IPS DF 6.9 (cell line): ENCODE measurements at places on chromosomes 16 and 17.

- DNase-seq = peak; percentile 63
Observed at GRCh38 chr16:46929378-46930332, 43.8 kb downstream of the DNAJA2 start.

DNA sequence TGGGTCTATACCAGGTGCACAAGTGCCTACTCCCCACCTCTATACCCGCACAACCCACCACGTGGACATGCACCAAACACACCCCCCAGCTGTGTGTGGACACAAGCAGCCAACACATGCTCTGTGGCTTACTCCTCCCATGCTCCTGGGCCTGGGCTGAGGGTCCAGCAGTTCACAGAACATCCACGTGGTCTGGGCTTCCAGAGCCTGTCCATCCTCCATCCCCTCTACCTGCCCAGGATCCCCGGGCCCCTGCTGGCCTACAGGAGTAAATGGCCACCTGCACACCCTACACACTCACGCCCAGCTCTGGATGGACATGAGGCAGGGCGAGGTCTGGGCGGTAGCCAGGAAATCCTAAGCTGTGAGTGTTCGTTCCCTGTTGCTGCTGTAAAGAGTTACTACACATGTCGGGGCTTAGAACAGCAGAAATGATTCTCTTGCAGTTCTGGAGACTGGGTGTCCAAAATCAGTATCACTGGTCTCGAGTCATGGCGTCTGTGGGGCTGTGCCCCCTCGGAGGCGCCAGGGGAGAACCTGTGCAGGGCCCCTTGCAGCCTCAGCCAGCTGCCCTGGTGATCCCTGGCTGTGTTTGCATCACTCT, 15.0 kb upstream of the RAI1 start:
- no peak for DNase-seq

DNA sequence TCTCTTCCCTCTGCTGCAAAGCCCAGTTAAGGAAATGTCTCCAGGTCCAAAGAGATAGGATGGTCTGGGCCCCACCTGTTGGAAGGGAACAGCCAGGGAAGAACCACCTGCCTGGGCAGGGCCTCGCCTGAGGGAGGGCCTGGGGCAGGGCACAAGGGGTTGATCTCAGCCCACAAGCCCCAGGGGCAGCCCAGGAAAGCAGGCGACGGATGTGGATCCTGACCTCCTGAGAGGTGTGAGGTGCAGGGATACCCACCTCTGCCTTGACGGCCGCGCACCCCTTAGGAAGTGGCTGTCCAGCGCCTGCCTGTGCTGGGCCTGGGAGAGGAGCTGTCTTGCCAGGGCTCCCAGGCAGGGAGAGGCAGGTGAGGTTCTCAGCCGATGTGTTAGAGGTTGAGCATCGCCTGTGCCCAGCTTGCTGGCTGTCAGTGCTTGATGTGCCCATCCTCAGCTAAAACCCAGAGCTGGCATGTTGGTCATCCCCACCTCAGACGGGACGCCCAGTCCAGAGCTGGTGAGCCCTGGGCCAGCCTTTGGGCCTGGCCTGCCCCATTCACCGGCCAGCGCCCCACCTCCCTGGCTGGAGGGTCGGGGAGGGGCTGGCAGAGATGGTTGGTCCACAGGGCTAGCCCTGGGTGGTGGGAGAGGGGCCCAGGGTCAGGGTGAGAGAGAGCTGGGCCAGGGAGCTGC, 434 bp downstream of the CEMP1 start:
- DNase-seq = no peak

DNA sequence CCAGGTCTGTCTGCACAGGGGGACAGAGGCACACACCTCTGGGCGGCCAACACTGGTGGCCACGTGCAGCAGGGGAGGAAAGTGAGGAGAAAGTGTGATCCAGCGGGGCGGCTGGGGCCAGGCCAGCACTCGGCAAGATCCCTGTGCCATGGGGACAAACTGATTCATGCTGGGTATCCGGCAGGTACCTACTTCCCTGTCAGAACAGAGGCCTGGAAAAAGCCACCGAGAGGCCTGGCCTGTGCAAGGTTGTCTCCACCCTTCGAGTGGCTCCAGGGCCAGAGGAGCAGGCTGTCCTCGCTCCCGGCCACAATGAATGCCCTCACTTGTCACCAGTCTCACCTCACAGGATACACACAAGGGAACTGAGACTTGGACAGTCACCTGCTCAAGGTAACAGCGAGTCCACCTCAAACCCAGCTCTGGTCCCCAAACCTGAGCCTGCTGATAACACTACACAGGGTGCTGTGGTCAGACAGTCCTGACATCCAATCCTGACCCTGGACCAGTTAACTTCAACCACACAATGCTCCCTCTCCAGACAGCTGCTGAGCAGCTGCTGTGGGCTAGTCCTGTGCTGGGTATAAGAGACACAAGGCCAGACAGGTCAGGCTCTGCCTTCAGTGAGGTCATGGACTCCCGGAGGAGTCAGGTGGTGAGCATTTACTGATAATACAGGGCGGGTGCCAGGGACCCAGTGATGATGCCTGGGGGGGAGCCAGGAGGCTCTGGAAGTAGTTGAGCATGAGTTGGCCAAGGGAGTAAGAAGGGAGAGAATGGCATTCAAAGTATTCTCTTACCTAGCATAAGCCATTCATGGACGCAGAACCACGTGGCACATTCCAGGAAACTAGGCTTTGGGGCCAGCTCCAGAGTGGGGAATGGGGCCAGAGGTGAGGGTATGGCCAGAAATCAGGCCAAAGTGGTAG, 53.0 kb downstream of the VAC14 start:
- DNase-seq = no peak

- no peak for DNase-seq
Observed at GRCh38 chr17:6660805-6661463, 9.4 kb downstream of the C17orf100 start.

- DNase-seq = no peak
Observed at GRCh38 chr17:44280392-44280937, 12.5 kb upstream of the SLC4A1 start.

- DNase-seq = no peak
Observed at GRCh38 chr17:33870936-33871335, 384.1 kb upstream of the CCL2 start.

- DNase-seq = no peak
Observed at GRCh38 chr17:42097691-42098631, at the start of gene ZNF385C. TSS of gene ZNF385C (minus strand) at chr17:42098473. CDS start at chr17:42063056, 35,417 bp downstream.

- peak; percentile 16 for DNase-seq
Observed at GRCh38 chr16:77335652-77336234, 99.1 kb downstream of the ADAMTS18 start.

- no peak for DNase-seq
Observed at GRCh38 chr16:70579648-70580630, 56.3 kb downstream of the SF3B3 start.

- DNase-seq = no peak
Observed at GRCh38 chr17:80035937-80036714, at the start of gene CCDC40. TSS of gene CCDC40 (plus strand) at chr17:80036642. CDS start at chr17:80036663, 21 bp downstream.

GRCh38 chr17:42286411-42287221, 1.7 kb upstream of the STAT5A start:
- no peak for DNase-seq

DNA sequence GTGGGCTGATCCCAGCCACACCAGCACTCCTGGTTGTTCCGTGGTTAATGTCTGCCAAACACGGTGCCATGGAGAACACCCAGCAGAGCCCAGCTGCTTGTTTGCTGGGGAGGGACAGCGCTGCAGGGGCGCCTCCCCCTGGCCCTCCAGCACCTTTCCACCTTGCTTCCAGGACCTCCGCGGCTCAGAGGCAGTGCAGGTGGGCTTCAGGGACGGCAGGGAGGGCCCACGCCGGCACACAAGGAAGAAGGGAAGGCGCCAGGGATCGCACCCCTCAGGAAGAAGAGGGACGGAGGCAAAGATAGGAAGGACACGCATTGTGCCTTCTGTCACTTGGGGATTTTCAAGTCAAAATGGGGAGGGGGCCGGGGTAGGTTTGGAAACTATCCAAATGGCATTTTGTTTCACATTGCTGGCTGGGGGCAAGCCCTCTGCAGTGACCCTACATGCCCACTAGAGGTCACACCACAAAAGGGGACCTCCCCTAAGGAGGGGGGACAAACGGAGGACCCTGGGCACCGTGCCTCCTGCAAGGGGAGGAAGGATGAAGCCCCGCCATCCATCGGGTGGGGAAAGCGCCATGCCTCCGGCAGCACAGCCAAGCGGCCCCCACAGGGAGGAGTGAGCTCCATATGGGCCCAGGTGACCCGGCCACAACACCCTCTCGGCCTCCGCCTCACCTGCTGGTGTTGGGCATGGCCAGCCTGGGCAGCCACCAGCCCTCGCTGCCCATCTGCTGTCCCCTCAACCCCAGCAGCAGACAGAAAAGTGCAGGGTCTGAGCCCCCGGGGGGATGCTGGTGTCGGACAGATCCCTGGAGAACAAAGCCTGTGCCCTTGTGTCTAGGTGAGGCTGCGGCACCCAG, 7.5 kb upstream of the C16orf95 start:
- peak; percentile 31 for DNase-seq

- DNase-seq = no peak
Observed at GRCh38 chr17:80902963-80903611, 88.6 kb upstream of the CHMP6 start.

- DNase-seq = no peak
Observed at GRCh38 chr17:2064520-2064971, 9.6 kb downstream of the HIC1 start.

DNA sequence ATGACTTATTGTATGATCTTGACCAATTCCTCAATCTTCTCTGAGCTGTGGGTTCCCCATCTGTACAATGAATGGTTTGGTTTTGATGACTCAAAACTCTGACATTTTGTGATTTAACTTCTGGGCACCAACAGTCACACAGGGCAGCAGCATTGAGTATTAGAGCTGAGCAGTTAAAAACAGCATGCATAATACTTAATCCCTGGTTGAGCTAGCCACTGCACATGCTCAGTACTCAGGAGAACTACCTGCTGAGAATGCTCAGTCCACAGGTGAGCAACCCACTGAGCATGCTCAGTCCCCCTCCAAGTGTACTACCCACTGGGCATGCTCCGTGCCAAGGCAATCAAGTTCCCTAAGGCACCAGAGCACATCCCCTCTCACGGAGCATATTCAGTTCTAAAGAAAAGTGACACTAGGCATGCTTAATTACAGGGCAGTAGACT, 68.7 kb downstream of the AIPL1 start:
- DNase-seq = no peak

DNA sequence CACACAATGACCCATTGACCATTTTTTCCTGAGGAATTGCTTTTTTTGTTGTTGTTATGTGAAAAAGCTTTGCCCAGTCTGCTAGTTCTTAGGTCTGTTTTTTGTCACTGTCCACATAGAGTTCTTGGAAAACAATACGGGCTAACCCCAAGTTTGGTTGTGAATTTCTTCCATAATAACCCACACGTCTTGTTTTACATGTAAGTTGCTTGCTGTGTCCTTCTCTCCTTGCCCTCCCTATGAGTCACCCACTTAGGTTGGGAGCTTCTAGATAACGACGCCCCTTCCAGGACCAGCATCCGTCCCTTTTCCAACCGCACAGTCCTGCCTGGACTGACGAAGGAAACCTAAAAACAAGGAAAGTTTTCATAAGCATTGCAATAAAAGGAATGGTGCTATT, 175.3 kb upstream of the HS3ST3A1 start:
- DNase-seq = no peak

DNA sequence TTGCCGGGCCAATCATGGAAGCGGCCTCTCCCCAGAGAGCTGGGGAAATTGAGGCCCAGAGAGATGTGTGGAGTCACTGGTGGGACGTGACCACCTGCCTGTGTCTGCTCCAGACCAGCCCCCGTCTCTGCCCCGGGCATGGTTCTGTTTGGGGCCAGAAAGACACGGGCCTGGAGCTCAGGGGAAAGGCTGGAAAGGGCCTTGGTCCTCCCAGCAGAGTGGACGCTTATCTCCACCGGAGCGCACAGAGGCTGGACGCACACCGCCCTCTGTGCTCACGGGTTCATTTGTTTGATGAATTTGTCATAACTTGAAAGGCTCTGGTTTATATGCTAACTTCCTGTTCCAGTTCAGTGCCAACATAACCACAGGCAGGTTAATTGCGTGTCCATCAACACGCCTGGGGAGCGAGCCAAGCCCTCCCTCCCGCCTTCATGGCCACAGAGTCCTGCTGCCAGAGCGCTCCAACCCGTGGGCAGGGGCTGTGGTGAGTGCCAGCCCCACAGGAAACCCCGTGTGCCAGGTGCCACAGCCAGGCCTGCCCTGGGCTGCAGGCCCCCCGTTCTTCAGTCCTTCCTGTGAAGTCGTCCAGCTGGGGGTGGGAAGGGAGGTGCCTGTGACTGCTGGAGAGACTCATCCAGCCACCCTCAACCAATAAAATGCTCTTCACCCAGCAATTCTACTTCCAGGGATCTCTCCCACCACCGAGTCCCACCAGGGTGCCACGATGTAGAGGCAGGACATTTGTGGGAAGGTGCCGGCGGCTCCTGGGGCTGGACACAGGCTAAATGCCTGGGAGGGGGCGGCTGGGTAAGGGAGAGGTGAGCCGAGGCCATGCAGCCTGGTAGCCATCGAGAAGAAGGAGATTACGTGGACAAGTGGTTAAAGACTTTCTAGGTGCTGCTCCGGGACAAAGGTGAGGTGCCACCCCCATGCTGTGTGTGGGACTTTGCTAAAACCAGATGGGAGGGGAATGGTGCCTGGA, 29.4 kb upstream of the BAHCC1 start:
- DNase-seq = no peak

- no peak for DNase-seq
Observed at GRCh38 chr16:84764970-84765369, 54.8 kb upstream of the CRISPLD2 start.

GRCh38 chr16:23424292-23424958, 28.6 kb downstream of the COG7 start:
- no peak for DNase-seq

DNA sequence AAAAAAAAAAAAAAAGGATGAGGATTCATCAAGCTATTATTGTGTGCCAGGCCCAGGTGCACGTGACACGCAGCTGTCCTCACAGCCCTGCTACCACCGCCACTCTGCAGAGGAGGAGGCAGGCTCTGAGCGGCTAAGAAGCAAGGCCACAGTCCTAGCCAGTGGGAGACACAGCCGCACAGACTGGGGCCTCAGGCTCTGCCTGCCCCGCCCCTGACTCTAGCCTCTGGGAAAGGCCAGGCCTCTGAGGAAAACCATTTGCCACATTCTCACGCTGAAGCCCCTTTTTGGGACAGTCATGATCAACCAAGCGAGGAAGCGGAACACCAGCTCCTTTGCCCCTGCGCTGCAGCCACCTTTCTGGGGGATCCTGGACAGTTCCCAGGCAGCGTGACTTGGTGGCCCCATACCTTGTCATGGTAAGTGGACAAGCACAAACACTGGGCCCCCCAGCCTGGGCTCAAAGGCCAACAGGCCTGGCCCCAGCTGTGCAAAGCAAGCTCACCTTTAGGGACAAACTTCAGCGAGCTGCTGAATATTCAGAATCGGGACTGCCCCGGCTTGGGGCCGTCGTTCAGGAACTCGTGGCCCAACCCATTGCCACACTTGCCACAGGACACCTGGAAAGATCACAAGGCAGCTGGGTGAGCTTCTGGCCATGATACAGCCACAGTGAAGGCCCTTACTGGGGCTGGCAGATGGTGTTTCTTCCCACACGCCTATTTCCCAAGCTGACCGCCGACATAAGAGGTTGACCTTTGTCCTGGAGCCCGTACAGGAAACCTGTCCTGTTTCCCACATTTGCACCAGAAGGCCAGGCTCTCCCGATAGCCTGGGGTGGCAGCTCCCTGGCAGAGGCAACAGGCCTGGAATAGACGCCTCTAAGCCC, 2.5 kb downstream of the MSRB1 start:
- DNase-seq = no peak
